ENCODE measurements at places on chromosomes 2 and 18. TPM values are rescaled to one million over a fixed set of nuclear protein-coding genes. Genes with fewer than 3 reads are reported as not detected.

DNA sequence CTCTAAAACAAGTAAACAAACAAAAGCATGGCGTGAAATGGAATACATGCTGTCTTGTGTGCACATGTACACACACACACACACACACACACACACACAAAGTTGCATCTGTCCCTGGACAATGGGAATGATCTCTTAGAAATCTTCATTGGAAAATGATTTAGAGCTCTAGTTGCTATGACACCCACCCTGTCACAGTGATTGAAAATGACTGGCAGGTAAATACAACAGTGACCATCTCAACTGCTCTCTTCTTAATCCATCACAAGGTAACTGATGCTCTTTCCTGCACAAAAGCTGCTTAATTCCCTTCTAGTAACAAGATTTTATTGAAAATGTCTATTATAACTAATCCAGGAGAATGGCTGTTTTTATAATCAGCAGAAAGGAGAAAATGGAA, 1011.7 kb upstream of the GYPC start:
- no peak for DNase-seq

DNA sequence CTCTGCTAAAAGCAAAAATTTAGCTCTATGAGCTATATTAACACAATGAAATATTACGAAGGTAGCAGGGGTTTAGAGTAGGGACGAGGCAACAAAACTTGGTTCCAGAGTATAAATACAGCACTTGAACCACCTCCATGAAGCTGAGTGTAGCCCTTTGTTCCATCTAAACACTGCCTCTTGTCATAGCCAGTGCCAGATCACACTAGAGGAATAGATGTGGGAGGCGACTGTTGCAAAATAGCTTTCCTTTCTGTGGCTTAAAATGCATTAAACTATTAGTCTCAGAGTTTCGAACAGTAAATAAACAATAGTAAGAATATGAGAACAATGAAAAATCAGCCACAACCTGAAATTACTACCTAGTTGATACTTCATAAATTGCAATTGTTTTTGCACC, 29.8 kb downstream of the PIEZO2 start:
- no peak for DNase-seq

- no peak for DNase-seq
Observed at GRCh38 chr2:19178175-19178574, 180.2 kb downstream of the OSR1 start.

RAB6C gene
- not detected for total RNA-seq

GREB1L gene
- 7.0 TPM for total RNA-seq

MOGAT1 gene
- not detected for total RNA-seq

Measured in tibial nerve (tissue), 4 donors.